NCI-H345 (cell line): ENCODE measurements at places on chromosomes 1 and 21.

DNA sequence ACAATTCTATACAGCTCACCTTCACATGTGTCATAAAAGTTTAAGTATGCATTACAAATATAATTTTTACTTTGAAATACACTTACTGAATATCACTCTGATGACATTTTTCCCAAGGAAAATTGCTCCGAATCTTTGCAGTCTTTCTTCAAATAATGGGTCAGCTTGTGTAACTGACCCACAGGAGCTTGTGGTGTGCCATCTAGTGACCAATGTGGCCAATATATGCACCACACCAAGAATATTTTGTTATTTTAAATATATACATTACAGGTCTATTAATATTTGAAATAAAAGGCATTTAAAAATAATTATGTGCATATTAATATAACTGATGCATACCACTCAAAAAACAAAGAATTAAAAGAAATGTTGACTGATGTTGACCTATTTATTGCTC is 271.4 kb downstream of the TBX15 start:
- DNase-seq, result no peak

- no peak for DNase-seq
Observed at GRCh38 chr1:231037585-231038517, 2.2 kb downstream of the FAM89A start.

DNA sequence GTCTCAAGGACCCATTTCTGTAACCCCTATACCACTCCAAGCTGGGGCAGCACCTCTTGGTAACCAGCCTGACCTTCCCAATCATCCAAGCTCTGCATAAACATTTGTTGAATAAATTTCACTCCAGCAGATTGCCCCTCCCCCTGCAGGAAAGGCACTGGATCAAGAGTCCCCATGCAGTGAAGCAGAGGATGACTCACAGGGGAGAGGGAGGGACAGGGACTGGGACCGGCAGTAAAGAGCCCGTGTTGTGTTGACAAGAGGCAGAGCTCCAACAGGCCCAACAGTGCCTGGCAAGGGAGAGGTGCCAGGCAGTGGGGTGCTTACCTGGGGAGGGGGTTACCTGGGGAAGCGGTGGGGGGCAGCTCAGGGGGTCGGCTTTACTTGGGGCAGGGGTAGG is 32.3 kb downstream of the SLC9A1 start:
- peak; percentile 55 for DNase-seq

- no peak for DNase-seq
Observed at GRCh38 chr1:41360074-41360785, 1.0 kb upstream of the FOXO6 start.
